ENCODE measurements at places on chromosomes 12 and 14.

DNA sequence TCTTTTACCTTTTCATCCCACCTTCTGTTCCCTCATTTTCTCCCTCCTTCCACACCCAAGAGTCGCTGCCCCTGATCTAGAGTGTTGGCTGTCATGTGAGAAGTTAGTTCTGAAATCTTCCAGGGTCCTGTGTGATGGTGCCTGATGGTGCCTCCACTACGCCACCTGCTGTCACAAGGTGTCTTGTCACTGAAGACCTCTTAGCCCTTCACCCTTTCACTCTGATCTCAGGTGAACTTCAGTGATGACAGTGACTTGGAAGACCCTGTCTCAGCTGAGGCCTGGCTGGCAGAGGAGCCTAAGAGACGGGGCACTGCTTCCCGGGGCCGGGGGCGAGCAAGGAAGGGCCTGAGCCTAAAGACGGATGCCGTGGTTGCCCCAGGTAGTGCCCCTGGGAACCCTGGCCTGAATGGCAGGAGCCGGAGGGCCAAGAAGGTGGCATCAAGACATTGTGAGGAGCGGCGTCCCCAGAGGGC lies 7.6 kb upstream of the PFDN5 start:
- peak; percentile 73 for DNase-seq

DNA sequence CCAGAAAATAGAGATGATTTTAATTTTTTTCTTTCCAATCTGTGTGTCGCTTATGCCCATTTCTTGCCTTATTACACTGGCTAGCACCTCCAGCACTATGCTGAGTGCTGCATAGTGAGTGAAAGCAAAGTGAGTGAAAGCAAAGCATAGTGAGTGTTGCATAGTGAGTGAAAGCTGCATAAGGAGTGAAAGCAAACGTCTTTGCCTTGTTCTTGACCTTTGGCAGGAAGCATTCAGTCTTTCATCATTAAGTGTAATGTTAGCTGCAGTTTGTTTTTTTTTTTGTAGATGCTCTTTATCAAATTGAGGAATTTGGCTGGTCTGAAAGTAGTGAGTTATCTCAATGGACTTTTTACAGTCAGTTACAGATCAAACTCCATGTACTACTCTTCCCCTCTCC lies 6.9 kb upstream of the CORO1C start:
- DNase-seq = no peak

GRCh38 chr12:100857971-100858370 lies 63.4 kb downstream of the ANO4 start:
- no peak for DNase-seq

DNA sequence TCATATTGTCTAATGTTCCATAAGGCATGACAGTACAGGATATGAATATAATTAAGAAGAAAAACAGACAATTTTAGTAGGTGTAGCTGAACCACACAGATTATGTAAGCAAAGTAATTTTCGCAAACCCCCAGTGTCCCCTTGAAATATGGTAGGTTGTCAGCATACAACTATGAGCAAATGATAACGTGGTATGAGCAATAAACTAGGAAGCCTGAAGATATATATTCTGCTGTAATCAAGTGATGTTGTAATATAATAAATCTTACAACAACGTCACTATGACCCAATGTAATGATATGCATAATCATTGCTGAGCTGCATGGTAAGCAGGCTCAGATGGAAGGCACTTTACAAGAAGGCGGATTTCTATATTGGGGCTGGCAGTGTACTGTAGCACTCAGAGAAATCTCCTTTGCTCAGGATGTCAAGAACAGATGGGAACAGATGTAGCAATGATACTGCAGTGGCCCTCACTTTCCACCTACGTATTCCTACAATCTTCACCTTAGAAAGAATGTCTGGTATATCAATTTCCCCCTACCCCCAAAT lies 47.8 kb upstream of the MYF6 start:
- DNase-seq = no peak

Measured in AG08395 (cell line).